HFFc6 (cell line): ENCODE measurements at places on chromosomes 11 and 22. TPM values are rescaled to one million over a fixed set of nuclear protein-coding genes. Genes with fewer than 3 reads are reported as not detected.

Gene CEND1
- total RNA-seq = 8.2 to 12.6 TPM (median 10.7 TPM) in 3 replicates

Gene DCPS
- total RNA-seq = 17.2 to 23.5 TPM (median 21.2 TPM) in 3 replicates

Gene FAM180B
- not detected in 3 replicates for total RNA-seq

Gene MMP1
- total RNA-seq = 502 to 1,131 TPM (median 638 TPM) in 3 replicates

Gene RFPL2
- not detected in 3 replicates for total RNA-seq

Gene DGCR6
- total RNA-seq = 0.35 to 1.3 TPM (median 0.60 TPM) in 3 replicates

Gene PIWIL4
- 0.17 and 0.18 TPM in 2 replicates for total RNA-seq

DNA sequence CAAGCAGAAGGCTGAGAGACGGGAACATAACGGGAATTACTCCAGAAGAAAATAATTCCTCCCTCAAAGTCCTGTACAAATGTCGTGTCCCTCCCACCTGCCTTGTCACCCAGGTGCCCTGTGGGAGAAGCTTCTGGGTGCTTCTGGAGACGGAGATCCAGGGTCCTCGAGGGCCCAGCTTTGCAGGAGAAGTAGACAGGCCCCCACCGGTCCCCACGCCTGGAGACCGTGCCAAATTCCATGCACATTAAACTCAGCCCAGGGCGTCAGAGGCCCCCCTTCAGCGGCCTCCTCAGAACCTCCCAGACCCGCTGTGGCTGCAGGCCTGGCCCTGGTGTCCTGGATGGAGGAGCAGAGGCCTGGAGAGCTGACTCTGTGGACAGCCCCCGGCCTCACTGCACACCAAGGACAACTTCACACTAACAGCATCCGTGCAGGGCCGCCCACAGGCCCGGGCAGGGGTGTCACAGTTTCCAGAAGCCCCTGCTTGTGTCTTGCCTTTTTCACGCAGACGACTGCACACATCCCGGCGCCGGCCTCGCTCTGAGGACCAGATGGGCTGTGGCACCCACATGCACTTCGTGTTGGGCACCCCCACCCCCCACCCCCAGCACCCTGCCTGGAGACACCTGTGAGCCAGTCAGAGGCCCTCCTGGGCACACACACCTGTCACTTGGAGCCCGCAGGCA is 734.3 kb downstream of the BRD1 start:
- no peak for DNase-seq

GRCh38 chr11:17457396-17458173 is 19.1 kb downstream of the ABCC8 start:
- DNase-seq = no peak

DNA sequence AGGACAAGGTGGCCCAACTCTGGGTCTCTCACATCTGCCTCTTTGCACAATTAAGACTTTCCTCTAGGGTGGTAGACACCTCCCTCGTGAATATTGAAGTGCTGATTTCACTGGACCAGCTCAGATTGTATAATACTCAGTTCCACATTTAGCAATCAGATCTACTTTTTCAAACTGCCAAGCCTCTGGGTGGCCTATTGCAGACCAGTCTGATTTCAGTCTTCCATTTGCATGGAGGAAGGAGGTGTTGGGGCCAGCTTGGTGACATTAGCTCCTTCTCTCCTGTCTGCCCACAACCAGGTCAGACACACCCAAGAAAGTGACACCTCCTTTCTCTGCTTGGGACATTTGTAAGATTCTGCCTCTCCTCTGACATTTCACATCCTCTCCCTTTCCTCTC is 78.2 kb downstream of the PPFIBP2 start:
- DNase-seq = no peak

- no peak for DNase-seq
Measured at GRCh38 chr11:93028960-93029522, 59.6 kb downstream of the MTNR1B start.

DNA sequence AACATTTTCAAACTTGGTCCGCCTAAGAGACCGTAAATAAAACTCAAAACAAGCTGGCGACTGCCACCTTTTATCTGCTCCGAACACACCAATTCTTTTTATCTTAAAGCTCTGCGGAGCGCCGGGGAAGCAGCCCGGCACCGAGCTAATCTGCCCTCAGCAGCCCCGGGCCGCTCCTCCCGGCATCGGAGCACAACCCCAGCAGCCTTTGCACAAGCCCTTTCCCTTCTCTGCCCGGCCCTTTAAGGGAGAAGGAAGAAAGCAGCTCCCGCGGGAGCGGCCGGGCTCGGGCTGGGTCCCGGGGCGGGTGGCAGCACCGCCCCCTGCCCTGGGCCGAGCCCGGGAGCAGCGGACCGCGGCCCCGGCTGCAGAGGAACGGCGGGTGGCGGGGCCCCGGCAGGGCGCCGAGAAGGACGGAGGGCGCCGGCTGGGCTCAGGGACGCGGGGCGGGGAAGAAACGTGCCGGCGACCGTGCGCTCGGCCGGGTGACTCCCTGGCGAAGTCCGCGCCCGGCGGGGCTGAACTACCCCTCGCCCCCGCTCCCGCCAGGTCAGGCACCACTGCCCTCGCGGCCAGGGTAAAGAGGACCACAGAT is 133.6 kb upstream of the C11orf58 start:
- peak; percentile 25 for DNase-seq

GRCh38 chr11:129999407-129999806 is 3.2 kb downstream of the PRDM10 start:
- no peak for DNase-seq

DNA sequence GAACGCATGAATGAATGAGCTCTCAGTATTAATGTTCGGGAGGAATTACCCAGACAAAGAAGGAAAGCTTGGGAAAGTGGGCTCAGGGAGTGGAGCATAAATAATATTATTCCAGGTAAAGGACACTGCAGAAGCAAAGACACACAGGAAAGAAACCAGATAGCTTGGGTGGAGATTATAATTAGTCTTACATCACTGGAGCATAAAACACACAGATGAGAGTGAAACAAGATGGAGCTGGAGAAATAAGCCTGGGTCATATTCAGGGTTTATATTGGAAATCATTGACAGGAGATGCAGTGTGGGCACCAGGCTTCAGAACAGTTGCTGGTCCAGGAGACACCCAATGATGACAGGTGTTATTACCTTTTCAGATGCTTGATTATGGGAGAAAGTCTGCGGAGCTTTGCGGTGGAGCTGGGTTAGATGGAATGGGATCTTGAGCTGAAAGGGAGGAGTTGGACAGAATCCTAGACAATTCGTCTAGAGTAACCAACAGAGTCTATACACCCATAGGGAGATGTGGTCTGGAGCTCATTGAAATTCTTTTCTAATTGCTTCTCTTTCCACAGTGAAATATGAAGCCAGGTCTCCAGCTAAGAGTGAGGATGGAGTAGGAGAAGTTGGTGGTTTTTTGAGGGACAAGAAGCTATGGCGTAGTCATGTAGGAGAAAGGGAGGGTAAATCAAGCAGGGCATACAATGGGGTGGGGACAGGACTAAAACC is 227.2 kb downstream of the FAM76B start:
- no peak for DNase-seq

DNA sequence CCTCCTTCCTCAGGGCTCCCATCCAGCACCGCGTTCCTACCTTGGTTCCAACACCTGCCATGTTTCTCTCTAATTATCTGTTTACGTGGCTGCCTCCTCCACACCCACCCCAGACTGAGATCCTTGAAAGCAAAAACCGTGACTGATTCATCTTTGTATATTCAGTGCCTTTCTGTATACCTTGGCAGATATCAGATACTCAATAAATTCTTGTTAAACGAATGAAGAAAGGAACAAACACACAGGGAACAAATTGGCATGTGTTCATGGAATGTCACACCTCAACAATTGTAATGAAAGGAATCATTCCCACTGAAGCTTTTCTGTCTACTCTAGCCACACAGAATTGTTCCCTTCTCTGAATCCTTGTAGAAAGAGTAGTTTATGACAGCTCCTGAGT is 20.4 kb upstream of the LRRC55 start:
- DNase-seq = no peak

DNA sequence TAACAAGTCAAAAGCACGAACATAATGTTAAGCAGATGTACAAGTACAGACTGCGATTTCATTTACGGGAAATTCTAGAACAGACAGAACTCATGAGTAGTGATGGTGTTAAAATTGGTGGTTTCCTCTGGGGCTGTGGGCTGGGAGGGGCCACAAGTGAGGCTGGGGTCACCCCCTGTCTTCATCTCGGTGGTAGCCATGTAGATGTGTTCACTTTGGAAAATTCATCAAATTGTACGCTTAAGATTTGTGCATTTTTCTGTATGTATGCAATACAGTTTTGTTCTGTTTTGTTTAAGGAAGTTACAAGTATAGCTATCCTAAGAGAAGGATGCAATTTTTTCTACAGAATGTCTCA is 504 bp upstream of the ASCC2 start:
- no peak for DNase-seq

GRCh38 chr11:128625326-128625725 is 38.0 kb upstream of the ETS1 start:
- no peak for DNase-seq

- DNase-seq = no peak
Measured at GRCh38 chr11:117921893-117922292, 7.3 kb downstream of the TMPRSS13 start.

GRCh38 chr11:132310390-132311375 is 940.3 kb downstream of the NTM start:
- no peak for DNase-seq

DNA sequence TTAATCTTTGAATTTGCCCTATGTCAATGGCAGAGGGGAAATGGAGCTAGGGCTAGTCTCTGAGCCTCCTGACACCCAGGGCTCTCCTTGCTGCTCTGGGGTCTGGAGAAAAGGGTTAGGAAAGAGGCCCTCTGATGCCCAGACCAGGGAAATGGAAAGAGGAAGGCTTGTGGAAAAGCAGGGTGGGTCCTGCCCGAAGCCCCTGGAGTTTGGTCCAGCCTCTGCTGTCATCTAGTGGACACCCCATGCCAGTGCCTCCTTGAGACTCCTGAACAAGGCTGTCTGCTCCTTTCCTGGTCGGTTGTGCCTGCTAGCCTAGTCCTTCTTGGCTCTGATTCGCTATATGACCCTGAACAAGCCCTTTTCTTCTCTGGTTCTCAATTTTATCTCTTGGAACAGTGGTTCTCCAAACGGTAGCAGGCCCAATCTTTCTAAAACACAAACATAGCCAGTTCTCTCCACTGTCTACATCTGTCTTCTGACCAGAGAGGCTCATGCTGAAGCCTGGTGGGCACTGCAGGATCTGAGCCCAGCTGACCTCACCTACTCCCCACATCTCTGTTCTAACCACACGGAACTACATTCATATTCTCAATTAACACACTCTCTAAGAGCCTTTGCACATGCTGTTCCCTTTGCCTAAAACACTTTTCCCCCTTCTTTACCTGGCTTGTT is 8.8 kb upstream of the PLA2G3 start:
- DNase-seq = peak; percentile 65

GRCh38 chr11:11215944-11216343 is 137.1 kb downstream of the CSNK2A3 start:
- no peak for DNase-seq

DNA sequence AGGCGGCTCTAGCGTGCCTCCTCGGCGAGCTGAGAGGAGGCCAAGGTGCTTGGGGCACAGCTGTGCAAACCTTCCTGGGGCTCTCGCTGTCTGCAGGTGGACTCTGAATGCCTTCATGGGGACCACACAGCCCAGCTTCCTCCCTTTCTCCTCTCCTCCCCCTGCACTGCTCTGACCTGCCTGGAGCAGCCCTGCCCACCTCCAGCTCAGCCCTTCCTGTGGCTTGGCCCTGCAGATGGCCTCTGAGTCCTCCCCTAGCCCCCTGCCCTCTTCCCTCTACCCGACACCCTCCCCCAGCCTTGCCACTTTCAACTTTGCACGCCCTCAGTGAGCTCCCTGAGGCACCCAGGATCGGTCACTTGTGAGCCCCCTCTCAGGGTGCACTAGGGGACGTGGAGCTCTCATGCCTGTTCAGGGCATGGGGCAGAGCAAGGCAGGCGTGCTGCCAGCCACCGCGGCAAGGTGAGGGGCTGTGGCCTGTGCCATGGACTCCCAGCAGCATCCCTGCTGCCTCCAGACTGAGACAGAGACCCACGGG is 31.4 kb downstream of the PPM1F start:
- no peak for DNase-seq

GRCh38 chr22:23292453-23293350 is 112.4 kb downstream of the BCR start:
- DNase-seq = no peak

DNA sequence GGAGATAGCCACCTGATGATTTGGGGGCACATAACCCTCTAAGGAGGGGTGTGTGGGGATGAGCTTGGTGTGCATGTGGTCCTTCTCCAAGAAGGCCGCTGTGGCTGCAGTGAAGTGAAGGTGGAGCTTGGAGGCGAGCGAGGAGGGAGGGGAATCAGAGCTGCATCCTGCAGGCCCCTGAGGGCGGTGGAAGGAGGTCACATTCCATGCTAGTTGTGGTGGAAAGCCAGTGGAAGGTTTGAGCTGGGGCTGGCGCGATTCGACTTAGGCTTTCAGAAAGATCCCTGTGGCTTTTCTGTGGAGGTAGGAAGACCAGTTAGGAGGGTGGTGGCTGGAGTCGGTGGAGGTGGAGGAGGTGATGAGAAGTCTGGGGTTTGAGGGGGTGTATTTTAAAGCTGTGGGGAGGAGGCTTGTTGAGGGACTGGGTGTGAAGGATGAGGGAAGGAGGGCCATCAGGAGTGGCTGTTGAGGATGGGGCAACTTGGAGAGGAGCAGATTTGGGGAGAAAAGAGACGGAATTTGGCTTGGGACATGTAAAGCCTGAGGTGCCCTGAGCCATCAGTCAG is 62.0 kb downstream of the TBC1D22A start:
- no peak for DNase-seq

DNA sequence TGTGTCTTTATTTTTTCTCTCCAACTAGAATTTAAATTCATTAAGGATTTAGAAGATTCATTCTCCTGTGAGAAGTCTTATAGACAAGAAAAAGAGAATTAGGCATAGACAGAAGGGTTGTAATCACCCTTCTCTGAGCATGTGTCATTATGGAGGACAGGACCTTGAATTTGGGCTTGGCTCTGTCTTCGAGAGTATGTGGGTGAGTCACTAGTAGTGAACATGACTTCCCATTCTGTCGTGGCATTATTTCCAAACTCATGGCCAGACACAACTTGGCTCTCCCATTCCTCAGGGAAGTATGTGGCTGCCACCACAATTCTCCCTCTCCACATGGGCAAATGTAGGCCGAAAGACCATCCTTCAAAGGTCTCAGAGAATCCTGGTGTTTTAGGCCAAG is 14.3 kb upstream of the ANKK1 start:
- peak; percentile 66 for DNase-seq

GRCh38 chr11:61966734-61967115 is 709 bp downstream of the FTH1 start:
- peak; percentile 41 for DNase-seq

- no peak for DNase-seq
Measured at GRCh38 chr11:119210050-119210449, 3.9 kb downstream of the CBL start.

DNA sequence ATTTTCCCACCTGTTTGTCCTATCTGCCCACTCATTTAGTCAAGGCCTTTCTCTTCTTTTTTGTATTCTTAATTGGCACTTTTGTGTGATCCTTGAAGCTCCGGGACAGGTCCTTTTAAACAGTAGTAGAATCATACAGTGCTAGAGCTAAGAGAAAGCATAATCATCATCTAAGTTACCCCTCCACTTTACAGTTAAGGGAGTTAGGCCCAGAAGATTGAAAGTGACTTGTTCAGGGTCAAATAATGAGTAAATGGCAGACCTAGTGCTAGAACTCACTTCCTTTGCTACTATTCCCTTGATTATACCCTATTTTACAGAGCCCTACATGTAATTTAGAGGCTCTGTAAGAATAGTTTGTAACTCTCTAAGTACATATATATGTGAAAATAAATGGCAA is 2.5 kb downstream of the USP47 start:
- DNase-seq = no peak

- DNase-seq = no peak
Measured at GRCh38 chr22:41132550-41132949, 40.2 kb downstream of the EP300 start.
